ENCODE measurements at places on chromosomes 6 and 20.

DNA sequence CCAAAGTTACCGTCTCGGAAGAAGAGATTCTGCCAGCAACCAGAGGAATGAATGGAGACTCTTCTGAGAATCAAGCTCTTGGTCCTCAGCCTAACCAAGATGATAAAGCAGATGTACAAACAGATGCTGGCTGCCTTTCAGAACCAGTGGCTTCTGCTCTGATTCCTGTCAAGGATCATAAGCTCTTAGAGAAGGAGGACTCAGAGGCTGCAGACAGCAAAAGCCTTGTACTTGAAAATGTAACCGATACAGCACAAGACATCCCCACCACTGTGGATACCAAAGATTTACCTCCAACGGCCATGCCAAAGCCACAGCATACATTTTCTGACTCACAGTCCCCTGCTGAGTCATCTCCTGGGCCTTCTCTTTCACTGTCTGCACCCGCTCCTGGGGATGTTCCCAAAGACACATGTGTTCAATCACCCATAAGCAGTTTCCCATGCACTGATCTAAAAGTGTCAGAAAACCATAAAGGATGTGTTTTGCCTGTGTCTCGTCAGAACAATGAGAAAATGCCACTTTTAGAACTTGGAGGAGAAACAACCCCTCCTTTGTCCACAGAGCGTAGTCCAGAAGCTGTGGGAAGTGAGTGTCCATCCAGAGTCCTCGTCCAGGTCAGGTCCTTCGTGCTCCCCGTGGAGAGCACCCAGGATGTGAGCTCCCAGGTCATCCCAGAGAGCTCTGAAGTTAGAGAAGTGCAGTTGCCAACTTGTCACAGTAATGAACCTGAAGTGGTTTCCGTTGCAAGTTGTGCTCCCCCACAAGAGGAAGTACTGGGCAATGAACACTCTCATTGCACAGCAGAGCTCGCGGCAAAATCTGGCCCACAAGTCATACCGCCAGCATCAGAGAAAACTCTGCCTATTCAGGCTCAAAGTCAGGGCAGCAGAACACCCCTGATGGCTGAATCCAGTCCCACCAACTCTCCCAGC lies 109.6 kb downstream of the RTN4IP1 start:
- no peak for DNase-seq

DNA sequence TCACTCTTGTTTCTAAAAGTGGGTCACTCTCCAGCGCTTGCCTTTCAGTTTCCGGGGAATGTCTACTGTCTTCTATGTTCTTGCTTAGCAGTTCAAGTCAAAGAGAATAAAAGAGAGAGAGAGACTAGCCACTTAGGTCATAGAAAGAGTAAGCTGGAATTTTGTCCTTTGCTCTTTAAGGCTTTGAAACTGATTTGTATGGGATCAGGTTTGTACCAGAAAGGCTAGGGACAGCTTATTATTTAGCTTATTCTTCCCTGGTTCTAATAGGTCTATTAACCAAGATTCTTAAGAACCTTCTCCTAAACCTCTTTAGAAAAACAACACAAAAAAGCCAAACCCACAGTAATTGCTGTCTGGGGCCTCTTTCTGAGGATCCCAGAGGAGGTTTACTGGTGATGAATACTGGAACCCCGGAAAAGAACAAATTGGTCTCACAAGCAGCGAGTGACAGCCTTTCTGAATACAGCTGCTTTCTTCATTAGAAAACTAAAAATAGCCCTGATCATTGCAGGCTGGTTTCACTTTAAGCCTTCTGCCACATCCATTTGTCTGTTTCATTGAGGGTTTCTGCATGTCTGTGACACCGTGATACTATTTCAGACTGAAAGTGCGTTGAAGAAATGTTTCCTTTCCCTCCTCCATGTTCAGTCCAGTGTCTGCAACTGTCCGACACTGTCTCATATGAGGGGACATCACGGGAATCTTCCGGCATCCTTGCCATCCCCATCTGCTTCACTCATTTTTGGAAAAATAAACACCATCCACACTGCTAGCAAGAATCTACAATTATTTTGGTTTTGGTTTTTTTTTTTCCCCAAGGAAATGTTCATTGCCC lies 75.1 kb upstream of the ATXN1 start:
- peak; percentile 51 for DNase-seq

DNA sequence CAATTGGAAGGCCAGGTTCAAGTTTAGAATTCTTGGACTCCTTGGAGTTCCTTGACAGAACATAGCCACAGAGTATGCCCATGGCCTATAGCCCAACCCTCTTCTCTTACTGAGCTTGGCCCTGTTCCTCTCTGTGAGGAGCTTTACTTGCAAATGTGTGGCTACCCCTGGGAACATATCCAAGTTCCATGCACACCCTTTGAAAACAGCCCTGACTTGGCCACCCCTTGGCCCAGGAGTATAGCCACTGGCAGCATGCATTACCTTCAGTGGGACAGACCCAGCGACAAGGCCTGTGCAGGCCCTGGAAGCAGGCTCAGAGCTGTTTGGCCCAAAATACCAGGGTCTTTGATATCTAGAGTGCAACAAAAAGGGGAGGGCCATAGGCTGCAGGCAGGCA lies 19.5 kb upstream of the MAS1 start:
- peak; percentile 27 for DNase-seq

DNA sequence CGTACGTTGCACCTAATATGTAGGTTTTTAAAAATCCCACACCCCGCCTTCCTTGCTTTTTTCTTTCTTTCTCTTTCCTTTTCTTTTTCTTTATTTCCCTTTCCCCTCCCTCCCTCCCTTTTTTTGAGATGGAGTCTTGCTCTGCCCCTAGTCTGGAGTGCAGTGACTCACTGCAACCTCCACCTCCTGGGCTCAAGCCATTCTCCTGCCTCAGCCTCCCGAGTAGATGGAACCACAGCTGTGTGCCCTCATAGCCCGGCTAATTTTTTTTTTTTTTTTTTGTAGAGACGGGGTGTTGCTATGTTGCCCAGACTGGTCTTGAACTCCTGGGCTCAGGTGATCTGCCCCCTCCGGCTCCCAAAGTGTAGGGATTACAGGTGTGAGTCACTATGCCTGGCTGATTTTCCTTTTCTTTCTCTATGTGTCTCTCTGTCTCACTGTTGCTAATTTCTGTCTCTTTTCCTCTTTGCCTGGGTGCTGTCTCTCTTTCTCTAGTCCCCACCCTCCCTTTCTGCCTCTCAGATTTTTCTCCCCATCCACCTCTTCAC lies 61.2 kb downstream of the SRC start:
- DNase-seq, result no peak

DNA sequence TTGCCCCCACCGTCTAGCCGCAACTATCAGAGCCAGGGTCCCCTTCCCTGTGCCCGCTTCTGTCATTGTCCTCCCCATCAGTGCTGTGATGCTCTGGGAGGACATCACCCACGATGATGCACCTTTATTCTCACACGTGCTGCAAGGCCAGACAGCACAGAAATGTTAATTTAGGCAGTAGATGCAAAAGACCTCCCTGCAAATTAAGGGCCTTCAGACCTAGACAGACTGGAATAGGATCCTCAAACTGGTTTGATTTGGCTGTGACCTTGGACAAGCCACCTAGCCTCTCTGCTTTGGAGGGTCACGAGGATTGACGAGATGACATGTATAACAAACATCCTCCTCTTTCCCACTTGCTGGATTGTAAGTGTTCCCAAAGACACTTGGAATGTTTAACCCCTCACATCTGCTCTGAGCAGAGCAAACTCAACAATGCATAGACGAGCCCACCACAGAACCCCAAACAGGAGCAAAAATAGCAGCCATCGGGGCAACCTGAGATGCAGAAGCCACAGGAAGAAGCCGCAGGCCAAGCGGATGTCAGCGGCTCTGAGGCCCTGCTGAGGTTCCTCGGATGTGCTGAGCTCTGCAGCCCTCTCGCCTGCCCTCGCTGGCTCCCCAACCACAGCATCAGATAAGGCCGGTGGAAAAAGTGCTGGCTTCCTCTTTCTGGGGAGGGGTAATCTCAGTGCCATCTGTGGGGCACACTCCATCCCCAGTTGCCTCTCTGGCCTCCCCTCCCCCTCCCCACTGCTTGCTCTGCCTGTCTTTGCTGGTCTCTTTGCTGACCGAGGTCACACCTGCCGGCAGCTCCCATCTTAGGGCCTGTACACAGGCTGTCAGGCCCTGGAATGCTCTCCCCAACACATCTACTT lies 35.3 kb downstream of the TOX2 start:
- no peak for DNase-seq

GRCh38 chr6:113122060-113122459 lies 735.1 kb upstream of the MARCKS start:
- DNase-seq, result no peak

DNA sequence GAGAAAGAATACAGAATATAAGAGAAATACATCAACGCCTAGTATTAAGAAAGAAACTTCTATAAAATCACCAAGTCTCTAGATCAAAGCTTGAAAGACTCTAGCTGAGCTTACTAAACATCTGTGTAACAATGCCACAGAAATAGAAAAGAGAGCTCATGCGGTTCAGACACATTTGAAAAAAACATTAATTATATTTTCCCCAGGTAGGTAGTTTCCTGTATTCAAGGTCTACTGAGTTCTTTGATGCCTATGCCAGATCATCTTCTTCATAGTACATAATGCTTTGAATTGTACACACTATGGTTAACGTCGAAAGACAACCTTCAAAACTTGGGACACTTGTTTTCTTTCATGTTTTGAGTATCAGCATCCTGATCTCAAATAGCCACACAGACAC lies 11.3 kb downstream of the MOXD1 start:
- DNase-seq, result no peak

GRCh38 chr20:3248167-3248992 lies 9.4 kb upstream of the SLC4A11 start:
- no peak for DNase-seq

DNA sequence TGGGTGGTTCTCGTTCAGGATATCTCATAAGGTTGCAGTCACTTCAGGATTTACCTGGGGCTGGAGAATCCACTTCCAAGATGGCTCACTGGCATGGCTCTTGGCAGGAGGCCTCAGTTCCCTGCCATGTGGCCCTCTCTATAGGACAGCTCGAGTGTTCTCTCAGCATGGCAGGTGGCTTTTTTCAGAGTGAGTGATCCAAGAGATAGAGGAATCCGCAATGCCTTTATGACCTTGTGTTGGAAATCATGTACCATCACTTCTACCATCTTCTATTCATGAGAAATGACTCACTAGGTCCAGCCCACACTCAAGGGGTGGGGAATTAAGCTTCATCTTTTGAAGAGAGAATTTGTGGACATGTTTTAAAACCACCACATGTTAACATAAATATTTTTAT lies 37.8 kb downstream of the PPP1R16B start:
- DNase-seq, result no peak

DNA sequence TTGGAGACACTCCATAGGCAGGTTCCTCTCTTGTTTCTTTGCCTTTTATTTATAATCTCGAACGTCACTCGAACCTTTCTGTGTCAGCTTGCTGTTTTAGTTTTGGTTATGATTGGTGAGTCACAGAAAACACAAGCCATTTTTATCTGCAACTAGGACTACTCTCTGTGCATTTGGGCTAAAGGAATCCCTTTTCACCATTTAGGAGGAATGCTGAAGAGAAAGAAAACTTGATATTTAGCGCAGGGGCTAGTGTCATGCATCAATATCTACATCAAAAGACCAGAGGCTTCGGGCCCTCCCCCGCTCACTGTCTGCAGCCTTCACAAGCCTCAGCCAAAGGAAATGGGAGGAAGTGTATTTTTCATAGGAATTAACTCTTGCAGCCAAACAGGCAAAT lies 507.8 kb upstream of the CITED2 start:
- DNase-seq, result no peak

GRCh38 chr20:49948809-49949507 lies 12.8 kb downstream of the RNF114 start:
- DNase-seq, result no peak

DNA sequence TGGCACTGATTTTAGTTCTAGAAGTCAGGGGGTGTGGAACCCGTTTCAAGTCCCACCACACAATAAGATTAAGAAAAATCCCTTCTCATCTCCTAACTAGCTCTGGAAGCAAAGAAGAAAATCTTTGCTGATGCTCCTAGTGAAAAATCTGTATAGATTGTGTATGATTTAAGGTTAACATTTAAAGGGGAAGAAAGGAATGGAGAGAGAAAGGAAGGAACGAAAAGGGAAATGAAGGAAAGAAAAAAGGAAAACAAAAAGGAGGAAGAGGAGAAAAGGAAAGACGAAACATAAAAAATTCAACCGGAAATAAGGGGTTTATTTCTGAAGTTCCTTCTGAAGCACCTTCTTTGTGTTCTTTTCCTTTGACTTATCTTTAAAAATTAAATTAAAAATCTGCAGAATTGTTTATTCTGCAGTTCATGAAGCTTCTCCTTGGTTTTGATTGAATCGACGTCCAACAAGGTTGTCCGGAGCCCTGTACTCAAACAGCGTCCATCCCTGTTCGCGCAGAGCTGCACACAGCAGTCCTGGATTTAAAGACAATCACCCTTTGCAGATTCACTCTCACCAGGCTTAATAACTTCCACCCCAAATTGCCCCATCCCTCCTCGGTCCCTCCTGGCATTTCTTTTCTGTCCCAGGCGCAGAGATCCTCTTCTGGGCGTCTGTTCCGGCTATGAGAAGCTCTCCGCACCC lies 1.6 kb upstream of the TFAP2B start:
- no peak for DNase-seq

DNA sequence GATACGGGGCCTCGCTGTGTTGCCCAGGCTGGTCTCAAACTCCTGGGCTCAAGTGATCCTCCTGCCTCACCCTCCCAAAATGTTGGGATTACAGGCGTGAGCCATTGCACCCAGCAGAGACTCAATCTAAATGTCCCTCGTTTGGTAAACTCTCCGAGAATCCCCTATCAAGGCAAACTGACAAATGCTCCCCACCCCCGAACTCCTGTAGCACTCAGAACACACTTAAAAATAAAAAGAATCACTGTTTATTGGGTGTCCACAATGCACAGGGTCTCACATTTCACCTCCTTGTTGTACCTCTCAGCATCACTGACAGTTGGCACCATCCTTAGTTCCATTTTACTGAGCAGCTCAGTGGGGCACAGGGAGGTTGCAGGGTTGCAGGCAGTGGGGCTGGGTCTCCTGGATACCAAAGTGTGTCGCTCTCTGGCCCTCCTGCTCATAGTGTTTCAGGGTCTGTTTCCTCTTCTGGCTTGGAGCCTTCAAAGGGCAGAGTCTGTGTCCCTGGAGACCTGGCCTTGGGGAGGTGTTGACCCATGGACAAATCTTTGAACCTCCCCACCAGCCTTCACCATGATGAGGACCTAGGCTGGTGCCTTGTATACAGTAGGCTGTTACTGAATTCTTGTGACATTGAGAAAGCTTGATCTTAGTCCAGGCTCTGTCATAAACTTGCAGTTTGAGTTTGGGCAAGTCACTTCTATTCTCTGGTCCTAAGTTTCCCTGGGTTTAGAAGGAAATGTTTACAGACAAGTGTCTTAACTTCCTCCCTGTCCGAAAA lies 8.5 kb upstream of the SRC start:
- DNase-seq, result no peak

- DNase-seq, result no peak
Measured at GRCh38 chr6:134950482-134950881, 581 bp upstream of the ALDH8A1 start.

DNA sequence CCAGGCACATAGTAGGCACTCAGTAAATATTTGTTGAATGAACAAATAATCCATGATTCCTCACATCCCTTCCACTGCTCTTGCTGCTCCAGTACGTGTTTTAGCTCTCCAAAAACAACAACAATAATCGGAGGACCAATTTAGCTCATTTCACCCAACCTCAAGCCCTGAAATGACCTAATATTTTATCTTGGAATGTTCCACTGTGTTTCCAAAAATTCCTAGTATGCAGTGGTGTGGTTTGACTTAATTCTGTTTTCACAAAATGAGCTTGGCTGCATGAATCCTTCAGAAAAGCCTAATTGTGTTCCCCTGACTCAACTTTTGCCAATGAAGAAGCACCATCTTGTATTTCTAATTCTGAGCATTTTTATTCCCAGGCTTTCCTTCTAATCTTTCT lies 168.0 kb upstream of the PHACTR1 start:
- DNase-seq, result no peak

All from midbrain (tissue), 1 donor.